ENCODE measurements at places on chromosomes 1 and 21.

GRCh38 chr1:23911921-23912320, 1.2 kb downstream of the CNR2 start:
- H3K4me3 ChIP-seq = no peak overlapping the region
- H3K27ac ChIP-seq = no peak overlapping the region

DNA sequence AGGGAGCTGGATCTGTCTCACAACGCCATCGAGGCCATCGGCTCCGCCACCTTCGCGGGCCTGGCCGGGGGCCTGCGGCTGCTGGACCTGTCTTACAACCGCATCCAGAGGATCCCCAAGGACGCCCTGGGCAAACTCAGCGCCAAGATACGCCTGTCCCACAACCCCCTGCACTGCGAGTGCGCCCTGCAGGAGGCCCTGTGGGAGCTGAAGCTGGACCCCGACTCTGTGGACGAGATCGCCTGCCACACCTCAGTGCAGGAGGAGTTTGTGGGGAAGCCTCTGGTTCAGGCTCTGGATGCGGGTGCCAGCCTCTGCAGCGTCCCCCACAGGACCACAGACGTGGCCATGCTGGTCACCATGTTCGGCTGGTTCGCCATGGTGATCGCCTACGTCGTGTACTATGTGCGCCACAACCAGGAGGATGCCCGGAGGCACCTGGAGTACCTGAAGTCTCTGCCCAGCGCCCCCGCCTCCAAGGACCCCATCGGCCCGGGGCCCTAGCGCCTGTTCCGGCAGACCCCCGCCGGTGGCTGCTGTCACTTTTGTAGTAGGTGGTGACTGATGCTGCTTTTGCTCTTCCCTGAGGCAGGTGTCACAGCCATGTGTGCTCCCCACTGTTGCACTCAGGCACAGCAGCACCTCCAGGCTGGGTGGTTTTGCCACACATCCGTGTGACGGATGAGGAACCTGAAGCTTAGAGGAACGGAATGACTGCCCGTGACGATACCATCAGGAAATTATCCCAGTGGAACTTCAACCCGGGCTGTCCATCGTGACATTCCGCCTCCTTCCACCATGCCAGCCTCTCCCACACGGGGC, 1.8 kb downstream of the LRRC3 start:
- DNase-seq = no peak
- H3K4me1 ChIP-seq = no peaks in the 10 kb centered on the region
- no peak overlapping the region for H3K4me3 ChIP-seq
- H3K27me3 ChIP-seq = peaks cover 17% of the 10 kb centered on the region
- H3K27ac ChIP-seq = no peak overlapping the region

- no peaks in the 10 kb centered on the region for H3K27me3 ChIP-seq
- H3K36me3 ChIP-seq = no peaks in the 10 kb centered on the region
- H3K27ac ChIP-seq = no peak overlapping the region
These were observed 28.3 kb upstream of the PEF1 start for GRCh38 chr1:31672986-31673385.

DNA sequence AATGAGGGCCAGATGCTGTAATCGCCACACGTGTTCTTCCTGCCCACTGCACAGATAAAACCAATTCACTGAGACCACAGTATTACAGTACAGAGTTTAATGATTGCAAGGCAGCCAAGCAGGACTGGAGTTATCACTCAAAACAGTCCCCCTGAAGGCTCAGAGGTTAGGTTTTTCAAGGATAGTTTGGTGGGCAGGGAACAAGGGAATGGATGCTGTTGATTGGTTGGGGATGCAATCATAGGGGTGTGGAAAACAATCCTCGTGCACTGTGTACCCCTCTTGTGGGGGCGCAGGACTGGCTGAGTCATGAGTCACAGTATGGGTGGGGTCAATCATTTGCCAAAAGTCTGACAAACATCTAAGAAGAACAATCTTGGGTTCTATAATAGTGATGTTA, 12.4 kb upstream of the USP1 start:
- no peak for DNase-seq
- no peak overlapping the region for H3K4me3 ChIP-seq
- H3K4me1 ChIP-seq = no peaks in the 10 kb centered on the region

DNA sequence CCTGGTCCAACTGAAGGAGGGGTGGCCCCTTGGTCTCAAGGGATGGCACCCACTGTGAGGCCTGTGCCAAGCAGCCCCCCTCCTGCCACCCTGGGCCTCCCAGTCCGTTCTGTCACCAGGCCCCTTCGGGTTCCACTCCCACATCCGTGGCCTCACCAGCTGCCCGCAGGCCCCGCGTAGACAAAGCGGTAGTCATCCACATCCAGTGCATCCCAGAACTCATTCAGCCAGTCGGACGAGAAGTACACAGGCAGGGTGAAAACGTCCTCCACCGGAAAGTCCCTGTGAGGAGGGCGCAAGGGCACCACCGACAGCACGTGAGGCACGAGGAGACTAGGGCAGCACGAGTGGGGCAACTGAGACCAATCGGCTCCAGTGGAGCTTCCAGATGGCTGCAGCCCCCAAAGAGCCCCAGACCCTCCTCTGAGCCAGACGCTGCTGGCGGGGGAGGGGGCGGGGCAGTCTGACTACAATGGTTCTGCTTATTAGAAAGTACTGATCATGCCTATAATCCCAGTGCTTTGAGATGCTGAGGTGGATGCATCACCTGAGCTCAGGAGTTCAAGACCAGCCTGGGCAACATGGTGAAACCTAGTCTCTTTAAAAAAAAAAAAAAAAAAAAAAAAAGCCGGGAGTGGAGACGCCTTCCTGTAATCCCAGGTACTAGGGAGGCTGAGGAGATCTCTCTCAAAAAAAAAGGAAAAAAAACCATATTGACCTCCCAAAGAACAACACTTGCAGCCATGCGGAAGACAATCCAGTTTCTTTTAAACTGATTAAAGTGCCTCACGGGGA, 1.2 kb downstream of the JMJD4 start:
- H3K4me3 ChIP-seq = peak overlapping the region; percentile 94
- peaks cover 4% of the 10 kb centered on the region for H3K4me1 ChIP-seq
- H3K36me3 ChIP-seq = peaks cover 15% of the 10 kb centered on the region
- H3K27ac ChIP-seq = peak overlapping the region; percentile 85
- no peaks in the 10 kb centered on the region for H3K27me3 ChIP-seq
- no peak for DNase-seq

- H3K36me3 ChIP-seq = no peaks in the 10 kb centered on the region
- peaks cover 48% of the 10 kb centered on the region for H3K27me3 ChIP-seq
These were observed 27.0 kb upstream of the PEX10 start for GRCh38 chr1:2439369-2439768.

GRCh38 chr1:53663529-53664300, 75.2 kb downstream of the GLIS1 start:
- no peaks in the 10 kb centered on the region for H3K36me3 ChIP-seq
- H3K4me3 ChIP-seq = no peak overlapping the region
- no peaks in the 10 kb centered on the region for H3K27me3 ChIP-seq
- no peak overlapping the region for H3K27ac ChIP-seq
- DNase-seq = no peak
- H3K4me1 ChIP-seq = no peaks in the 10 kb centered on the region

DNA sequence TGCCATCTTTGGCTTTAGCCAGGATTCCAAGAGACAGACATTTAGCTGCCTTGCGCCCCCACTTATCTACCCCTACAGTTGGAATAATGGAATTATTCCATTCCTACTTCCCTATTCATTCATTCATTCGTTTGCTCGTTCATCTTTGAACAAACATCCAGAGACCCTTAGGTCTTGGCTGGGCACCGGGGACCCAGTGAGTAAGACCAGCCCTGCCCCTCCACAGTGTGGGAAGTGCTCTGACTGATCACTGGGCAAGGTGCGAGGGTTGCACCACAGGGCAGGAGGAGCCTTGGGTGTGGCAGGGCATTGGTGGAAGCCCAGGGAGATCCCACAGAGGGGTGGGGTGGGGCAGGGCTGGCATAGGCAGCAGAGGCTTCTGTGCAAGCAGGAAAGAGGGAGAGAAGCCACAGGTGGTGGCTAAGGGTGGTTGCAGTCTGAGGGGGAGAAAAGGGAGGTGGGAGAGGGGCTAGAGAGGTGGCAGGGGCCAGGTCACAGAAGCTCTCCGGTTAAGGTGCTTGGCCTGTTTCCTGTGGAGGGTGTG, 35.0 kb upstream of the TMEM61 start:
- no peaks in the 10 kb centered on the region for H3K36me3 ChIP-seq
- no peak overlapping the region for H3K4me3 ChIP-seq
- H3K27ac ChIP-seq = no peak overlapping the region
- H3K4me1 ChIP-seq = peaks cover 4% of the 10 kb centered on the region

DNA sequence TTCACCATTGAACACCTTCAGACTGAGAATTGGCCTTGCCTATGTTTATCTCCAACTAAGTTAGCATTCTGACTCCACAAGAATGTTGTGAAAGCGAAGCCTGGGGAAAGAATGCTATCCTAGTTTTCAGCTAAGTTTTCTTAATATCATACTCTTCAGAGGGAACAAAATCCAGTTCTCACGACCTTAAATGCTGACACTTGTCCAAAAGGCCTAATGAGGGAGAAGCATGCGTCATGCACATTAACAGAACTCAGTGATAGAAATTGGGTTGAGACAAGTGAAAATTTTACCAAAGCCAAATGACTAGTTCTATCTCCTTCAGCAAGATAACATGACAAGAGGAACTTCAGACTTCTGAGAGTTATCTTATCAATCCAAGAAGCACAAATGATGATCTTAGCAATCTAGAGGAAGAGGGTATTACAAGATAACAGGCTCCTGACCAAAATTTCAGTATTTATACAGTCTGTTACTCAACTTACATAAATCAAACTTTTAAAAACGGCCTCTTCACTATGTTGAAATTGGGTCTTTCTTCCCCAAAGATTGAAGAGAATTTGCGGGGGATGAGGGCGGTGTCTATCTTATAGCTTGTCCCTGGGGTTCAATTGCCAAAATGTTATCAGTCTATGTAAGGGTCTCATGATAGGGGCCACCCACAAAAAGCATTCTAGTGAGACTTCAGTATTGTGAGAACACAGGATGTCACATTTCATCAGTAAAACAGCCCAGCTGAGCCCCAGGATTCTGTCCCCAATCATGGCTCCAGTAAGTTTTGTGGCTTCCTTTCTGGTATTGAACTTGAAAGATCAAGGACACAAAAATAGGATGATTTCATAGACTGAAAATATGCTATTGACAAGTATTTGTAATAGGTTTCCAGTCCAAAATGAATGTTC, 26.5 kb upstream of the SLC45A3 start:
- H3K36me3 ChIP-seq = peaks cover 16% of the 10 kb centered on the region
- H3K4me1 ChIP-seq = peaks cover 7% of the 10 kb centered on the region
- no peak for DNase-seq
- no peak overlapping the region for H3K4me3 ChIP-seq
- no peak overlapping the region for H3K27ac ChIP-seq
- no peaks in the 10 kb centered on the region for H3K27me3 ChIP-seq

- peaks cover 27% of the 10 kb centered on the region for H3K4me1 ChIP-seq
- no peaks in the 10 kb centered on the region for H3K27me3 ChIP-seq
- peak overlapping the region; percentile 34 for H3K27ac ChIP-seq
- DNase-seq = peak; percentile 92
- H3K4me3 ChIP-seq = no peak overlapping the region
These were observed 37.9 kb upstream of the EDEM3 start for GRCh38 chr1:184792450-184792969.

DNA sequence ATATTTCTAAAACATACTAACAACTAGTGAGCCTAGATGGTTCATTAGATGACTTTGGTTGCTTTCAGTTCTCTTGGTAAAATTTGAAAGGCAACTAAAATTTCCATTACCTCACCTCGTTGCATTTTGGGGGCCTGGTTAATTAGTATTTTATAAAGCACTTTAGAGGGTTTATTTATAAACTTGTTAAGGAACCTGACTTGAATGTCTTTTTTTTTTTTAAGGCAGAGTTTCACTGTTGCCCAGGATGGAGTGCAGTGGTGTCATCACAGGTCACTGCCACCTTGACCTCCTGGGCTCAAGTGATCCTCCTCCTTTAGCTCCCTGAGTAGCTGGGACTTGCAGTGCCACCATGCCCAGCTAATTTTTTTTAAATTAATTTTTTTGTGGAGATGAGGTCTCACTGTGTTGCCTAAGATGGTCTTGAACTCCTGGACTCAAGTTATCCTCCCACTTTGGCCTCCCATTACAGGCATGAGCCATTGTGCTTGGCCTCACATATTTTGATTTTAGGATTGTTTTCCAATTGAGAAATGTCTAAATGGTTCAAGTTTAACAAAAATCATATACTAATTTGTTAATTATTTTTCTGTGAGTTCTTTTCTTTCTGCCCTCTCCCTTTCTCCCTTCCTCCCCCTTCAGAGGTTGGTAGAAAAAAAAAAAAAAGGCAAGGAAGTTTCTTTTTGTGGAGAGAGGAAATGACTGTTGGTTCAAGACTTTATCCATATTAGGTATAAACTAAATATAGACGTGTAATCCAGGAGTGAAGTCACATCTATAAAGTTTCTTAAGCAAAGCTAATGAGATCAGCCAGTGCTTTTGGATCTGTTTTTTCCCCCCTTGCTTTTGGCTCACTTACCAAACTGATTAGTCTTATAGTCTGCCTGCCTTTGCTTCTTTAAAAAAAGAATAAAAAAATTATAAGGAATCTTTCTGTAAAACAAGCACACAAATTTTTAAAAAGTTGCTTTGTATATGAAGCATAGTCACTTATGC, 24.7 kb downstream of the CLIC4 start:
- H3K36me3 ChIP-seq = no peaks in the 10 kb centered on the region
- peak overlapping the region; percentile 97 for H3K27ac ChIP-seq
- H3K27me3 ChIP-seq = no peaks in the 10 kb centered on the region
- peak; percentile 92 for DNase-seq
- peaks cover 48% of the 10 kb centered on the region for H3K4me1 ChIP-seq
- H3K4me3 ChIP-seq = no peak overlapping the region

DNA sequence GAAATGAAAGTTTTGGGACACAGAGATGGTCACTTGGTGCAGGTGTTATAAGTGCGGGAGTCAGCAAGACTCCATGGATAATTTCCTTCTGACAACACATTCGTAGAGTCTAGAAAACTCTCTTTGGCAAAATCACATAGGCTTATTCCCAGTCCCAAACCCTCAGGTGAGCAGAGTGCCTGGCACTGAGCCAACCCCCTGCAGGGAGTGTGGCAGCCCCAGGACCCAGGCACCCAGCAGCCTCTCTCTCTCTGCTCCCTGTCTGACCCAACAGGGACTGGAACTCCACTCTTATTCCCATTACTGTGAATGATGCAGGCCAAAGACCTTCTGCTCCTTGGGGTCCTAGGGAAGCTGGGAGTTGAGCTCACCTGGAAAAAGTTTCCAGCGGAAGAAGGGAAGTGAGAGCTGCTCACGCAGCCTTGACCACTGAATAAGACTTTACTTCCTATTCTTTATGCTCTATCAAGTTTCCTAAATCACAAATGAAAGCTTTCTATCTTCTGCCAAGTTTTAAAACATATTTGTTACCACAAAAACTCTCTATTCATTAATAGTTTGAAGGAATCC, 132.6 kb upstream of the ETV3 start:
- peaks cover 69% of the 10 kb centered on the region for H3K27me3 ChIP-seq
- no peak overlapping the region for H3K27ac ChIP-seq
- no peak for DNase-seq
- H3K4me1 ChIP-seq = no peaks in the 10 kb centered on the region
- H3K4me3 ChIP-seq = no peak overlapping the region
- no peaks in the 10 kb centered on the region for H3K36me3 ChIP-seq

- no peak overlapping the region for H3K4me3 ChIP-seq
- no peak for DNase-seq
- H3K36me3 ChIP-seq = no peaks in the 10 kb centered on the region
- no peaks in the 10 kb centered on the region for H3K27me3 ChIP-seq
- no peak overlapping the region for H3K27ac ChIP-seq
These were observed 41.9 kb upstream of the TIAM1 start for GRCh38 chr21:31386006-31386405.

GRCh38 chr1:110186558-110186957, 23.6 kb upstream of the KCNC4 start:
- no peaks in the 10 kb centered on the region for H3K36me3 ChIP-seq
- no peak for DNase-seq
- H3K27me3 ChIP-seq = peaks cover 16% of the 10 kb centered on the region

GRCh38 chr1:201399352-201400126, 415 bp upstream of the LAD1 start:
- no peak for DNase-seq
- H3K36me3 ChIP-seq = no peaks in the 10 kb centered on the region
- peaks cover 16% of the 10 kb centered on the region for H3K27me3 ChIP-seq
- no peak overlapping the region for H3K27ac ChIP-seq

All from A673 (cell line).